Activated CD4-positive, CD25-positive, alpha-beta regulatory T cell (primary cell): ENCODE measurements at places on chromosomes 4 and X.

DNA sequence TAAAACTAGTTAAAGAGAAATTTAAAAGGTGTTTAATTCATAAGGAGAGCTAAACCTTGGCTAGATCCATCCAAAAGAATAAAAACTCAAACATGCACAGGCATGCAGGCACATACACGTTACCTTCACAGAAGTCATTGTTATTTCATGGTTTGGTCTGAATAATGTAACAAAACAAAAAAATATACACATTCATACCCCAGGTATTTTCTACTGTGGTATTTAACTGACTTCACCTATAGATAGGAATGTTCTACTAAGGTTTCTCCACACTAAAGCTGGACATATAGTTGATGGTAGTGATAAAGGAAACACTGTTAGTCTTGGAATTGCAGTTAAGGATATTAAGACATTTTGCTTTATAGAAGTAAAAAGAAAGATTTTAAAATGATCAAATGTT lies 283.6 kb upstream of the PCDH10 start:
- no peak for DNase-seq

DNA sequence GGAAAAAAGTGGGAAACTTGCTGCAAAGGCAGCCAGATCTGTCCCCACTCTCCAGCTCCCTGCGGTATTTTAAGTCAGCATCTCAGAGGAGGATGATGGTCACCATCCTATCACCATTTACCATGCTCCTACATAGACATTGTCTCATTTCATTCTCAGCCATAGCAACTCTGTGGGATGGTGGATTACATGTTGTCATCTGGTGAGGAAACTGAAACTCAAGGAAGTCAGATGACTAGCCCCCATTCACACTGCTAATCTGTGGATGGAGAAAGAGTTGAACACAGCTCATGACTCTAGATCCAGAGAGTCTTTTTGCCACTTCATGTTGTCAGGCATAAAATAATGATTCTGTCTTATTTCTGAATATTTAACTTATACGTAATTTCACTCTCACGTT lies 323.5 kb downstream of the PTTG2 start:
- DNase-seq: no peak

DNA sequence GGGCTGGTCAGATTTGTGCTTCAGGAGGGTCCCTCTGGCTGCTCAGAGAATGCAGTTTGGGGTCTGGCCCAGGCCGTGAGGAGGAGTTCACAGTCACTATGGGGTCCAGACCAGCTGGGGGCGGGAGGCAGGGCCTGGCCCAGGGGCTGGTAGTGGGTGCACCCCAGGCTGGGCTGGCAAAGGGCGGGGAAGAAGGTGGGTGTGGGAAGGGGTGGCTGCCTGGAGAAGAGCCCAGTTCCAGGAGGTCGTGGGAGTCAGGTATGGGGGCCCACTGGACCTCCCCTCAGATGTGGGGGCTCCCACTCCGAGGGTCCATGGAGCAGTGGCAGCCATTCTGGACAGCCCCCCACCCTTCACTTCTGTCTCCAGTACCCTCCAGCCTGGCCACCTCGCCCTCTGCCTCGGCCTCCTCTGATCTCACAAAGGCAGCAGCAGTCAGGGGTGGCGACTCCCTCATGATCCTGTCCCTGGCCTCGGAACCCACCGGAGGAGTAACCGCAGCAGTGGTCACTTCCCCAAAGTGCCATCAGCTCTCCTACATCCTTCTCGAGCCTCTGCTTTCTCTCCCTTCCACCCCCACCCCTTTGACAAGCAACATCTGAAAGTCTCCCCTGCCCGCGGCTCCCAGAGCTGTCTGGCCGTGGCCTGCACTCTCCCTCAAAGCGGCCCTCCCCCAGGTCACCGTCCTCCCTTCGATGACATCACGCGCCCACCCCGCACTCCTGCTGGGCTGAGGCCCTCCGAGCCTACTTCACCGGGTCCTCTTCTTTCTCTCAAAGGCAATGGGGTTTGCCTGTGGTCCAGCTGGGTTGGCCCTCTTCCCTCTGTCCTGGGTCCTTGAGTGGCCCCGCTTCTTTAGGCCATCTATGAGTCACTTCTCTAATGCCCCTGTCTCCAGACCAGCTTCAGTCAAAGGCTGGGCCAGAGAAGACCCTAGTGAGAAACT lies 1.7 kb upstream of the SLC6A8 start:
- DNase-seq: no peak

GRCh38 chr4:25621027-25621930 lies 34.4 kb upstream of the SLC34A2 start:
- no peak for DNase-seq

GRCh38 chrX:106039920-106040319 lies 1.4 kb upstream of the SERPINA7 start:
- DNase-seq: no peak

- DNase-seq: peak; percentile 2
Observed at GRCh38 chrX:71998836-71999509, 88.3 kb downstream of the NHSL2 start.
